ENCODE measurements at places on chromosomes 2 and 18.

- H3K27me3 ChIP-seq: no peaks in the 10 kb centered on the region
- no peak overlapping the region for H3K4me3 ChIP-seq
- no peak for DNase-seq
- no peaks in the 10 kb centered on the region for H3K36me3 ChIP-seq
Observed at GRCh38 chr2:2830576-2830975, 499.5 kb upstream of the MYT1L start.

GRCh38 chr2:42987112-42987922 lies 194.9 kb upstream of the HAAO start:
- H3K4me3 ChIP-seq: no peak overlapping the region
- H3K27ac ChIP-seq: no peak overlapping the region
- no peaks in the 10 kb centered on the region for H3K4me1 ChIP-seq
- DNase-seq: no peak
- H3K27me3 ChIP-seq: peaks cover 8% of the 10 kb centered on the region

DNA sequence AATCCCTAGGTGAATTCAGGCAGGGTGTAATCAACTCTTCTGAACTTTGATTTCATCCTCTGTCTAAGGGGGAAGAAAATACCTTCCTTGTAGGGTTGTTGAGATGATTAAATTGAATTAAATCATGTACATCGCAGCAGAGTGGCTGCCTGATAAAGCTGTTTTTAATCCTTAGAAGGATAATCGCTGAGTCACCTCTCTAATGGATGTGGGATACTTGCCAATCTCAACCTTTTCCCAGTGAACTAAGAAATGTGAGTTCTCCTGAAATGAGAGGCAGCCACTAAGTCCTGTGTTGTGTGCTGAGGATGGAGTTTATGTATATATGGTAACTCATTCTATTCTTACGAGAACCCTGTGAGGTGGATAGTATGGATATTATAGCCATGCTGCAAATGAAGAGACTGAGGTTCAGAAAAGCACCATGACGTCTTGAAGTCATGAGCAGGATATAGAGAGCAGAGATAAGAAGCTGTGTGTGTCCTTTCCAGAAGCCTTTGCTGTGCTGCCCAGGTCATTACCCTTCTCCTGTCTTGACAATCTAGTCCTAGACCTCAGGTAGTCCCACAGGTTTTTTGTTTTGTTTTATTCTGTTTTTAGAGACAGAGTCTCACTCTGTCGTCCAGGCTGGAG lies 93.3 kb downstream of the HNRNPLL start:
- H3K36me3 ChIP-seq: no peaks in the 10 kb centered on the region
- no peak overlapping the region for H3K4me3 ChIP-seq
- DNase-seq: no peak
- no peaks in the 10 kb centered on the region for H3K27me3 ChIP-seq
- peaks cover 6% of the 10 kb centered on the region for H3K4me1 ChIP-seq

DNA sequence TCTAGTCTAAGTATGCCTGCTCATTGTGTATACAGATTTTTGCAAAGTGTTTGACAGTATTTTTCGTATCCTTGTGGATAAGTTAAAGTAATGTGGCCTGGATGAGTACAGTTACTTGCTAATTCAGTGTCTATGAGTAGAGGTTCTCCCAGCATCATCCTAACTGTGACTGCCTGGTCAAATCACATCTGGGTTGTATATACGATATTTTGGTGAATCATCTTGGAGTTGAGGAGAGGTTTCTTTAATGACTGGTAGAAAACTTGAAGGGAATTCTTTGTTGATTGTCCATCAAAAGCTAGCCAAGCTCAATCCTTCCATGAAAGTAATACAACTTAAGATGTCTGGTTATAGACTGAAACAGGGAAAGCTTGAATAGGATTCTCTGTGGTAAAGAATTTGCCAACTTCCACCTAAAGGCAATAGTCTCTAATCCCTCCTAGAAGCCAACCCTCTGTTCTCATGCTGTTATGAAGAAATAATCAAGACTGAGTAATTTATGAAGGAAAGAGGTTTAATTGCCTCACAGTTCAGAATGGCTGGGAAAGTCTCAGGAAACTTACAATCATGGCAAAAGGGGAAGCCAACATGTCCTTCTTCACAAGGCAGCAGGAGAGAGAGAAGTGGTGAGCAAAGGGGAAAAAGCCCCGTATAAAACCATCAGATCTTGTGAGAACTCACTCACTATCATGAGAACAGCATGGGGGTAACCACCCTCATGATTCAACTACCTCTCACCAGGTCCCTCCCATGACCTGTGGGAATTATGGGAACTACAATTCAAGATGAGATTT lies 19.4 kb upstream of the RALBP1 start:
- DNase-seq: no peak
- no peaks in the 10 kb centered on the region for H3K36me3 ChIP-seq
- H3K27ac ChIP-seq: no peak overlapping the region
- no peaks in the 10 kb centered on the region for H3K4me1 ChIP-seq
- H3K27me3 ChIP-seq: peaks cover 27% of the 10 kb centered on the region

DNA sequence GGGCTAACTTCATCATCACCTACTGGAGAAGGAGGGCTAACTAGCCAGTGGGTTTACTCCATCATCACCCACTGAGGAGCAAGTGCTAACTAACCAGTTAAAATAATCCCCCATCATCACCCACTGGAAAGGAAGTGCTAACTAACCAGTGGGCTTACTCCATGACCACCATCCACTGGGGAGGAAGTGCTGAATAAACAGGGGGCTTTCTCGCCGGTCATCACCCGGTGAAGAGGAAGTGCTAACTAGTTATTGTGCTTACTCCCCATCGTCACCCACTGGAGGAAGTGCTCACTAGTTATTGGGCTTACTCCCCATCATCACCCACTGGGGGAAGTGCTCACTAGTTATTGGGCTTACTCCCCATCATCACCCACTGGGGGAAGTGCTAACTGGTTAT lies 124.4 kb upstream of the SALL3 start:
- no peaks in the 10 kb centered on the region for H3K4me1 ChIP-seq
- H3K36me3 ChIP-seq: no peaks in the 10 kb centered on the region
- H3K27me3 ChIP-seq: peaks cover 19% of the 10 kb centered on the region
- H3K27ac ChIP-seq: no peak overlapping the region
- no peak overlapping the region for H3K4me3 ChIP-seq

GRCh38 chr2:127615511-127616166 lies 30.3 kb upstream of the GPR17 start:
- H3K27me3 ChIP-seq: peaks cover 85% of the 10 kb centered on the region
- DNase-seq: no peak
- H3K36me3 ChIP-seq: peaks cover 7% of the 10 kb centered on the region
- no peak overlapping the region for H3K27ac ChIP-seq
- H3K4me1 ChIP-seq: peaks cover 7% of the 10 kb centered on the region

DNA sequence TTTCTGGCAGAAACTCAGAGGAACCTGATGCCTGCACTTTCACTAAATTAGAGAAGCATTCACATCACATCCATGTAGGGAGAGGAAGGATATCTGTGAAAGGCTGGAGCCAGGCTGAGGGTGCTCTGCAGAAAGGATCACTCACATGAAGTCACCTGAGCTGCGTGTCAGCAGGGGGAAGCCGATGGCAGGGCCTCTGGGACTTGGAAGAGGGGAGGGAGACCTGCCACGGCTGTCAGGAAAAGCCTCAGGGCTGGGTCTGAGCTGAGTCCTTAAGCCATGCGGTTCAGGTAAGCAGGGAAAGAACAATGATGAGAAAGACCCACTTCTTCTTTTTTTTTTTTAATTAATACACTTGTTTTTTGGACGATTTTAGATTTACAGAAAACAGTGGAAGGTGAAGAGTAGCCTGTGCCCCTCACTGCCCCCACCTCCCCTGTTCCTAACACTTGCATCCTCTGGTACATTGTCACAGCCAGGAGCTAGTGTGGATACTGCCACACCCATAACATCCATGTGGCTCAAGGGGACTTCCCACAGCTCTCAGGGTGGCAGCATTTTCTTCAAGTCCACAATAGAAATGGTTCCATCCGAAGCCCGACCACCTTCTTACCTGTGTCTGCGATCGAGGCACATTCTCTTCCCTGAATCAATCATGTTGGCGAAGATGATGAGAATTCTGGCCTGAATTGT lies 156.5 kb upstream of the TPO start:
- H3K4me1 ChIP-seq: no peaks in the 10 kb centered on the region
- DNase-seq: no peak
- no peaks in the 10 kb centered on the region for H3K36me3 ChIP-seq
- peaks cover 7% of the 10 kb centered on the region for H3K27me3 ChIP-seq
- no peak overlapping the region for H3K4me3 ChIP-seq

DNA sequence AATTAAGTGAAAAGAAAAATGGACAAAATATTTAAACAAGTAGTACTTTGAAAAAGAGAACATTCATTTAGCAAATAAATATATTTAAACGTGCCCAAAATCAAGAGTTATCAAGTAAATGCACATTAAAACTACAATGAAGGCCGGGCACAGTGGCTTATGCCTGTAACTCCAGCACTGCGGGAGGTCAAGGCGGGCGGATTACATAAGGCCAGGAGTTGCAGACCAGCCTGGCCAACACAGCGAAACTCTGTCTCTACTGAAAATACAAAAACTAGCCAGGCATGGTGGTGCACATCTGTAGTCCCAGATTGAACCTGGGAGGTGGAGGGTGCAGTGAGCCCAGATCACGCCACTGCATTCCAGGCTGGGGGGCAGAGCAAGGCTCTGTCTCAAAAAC lies 9.8 kb downstream of the STAM2 start:
- peaks cover 21% of the 10 kb centered on the region for H3K4me1 ChIP-seq
- no peak overlapping the region for H3K27ac ChIP-seq
- peaks cover 6% of the 10 kb centered on the region for H3K36me3 ChIP-seq

- no peaks in the 10 kb centered on the region for H3K27me3 ChIP-seq
- H3K4me3 ChIP-seq: no peak overlapping the region
- H3K4me1 ChIP-seq: no peaks in the 10 kb centered on the region
- H3K27ac ChIP-seq: no peak overlapping the region
Observed at GRCh38 chr18:73270920-73271634, 403.3 kb upstream of the NETO1 start.

DNA sequence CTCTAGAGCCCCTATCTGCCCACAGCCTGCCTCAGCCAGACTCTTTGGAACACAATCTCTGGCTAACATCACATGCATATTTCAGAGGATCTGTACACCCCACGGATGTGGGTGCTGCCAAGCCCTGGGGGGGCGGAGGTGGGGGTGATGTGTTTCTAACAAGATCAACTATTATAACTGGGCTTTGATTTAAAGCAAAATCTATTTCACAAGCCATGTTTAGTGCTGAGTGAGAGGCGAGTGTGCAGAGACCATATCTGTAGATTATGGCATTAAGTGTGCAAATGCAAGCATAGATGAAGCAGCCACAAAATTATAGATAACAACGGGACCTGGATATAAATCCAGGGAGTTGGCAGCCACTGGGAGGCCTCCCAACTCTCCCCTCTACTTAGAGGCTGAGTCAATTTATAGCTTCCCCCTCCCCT lies 135.8 kb upstream of the SMAD2 start:
- peaks cover 51% of the 10 kb centered on the region for H3K27me3 ChIP-seq
- no peak overlapping the region for H3K4me3 ChIP-seq
- no peak overlapping the region for H3K27ac ChIP-seq

GRCh38 chr2:240553956-240554480 lies 3.8 kb downstream of the ANKMY1 start:
- H3K4me3 ChIP-seq: no peak overlapping the region
- peaks cover 27% of the 10 kb centered on the region for H3K4me1 ChIP-seq
- H3K27me3 ChIP-seq: no peaks in the 10 kb centered on the region
- peaks cover 25% of the 10 kb centered on the region for H3K36me3 ChIP-seq
- H3K27ac ChIP-seq: no peak overlapping the region

GRCh38 chr2:36618381-36618780 lies 20.4 kb upstream of the FEZ2 start:
- H3K27me3 ChIP-seq: peaks cover 18% of the 10 kb centered on the region
- H3K4me1 ChIP-seq: no peaks in the 10 kb centered on the region
- DNase-seq: peak; percentile 4

DNA sequence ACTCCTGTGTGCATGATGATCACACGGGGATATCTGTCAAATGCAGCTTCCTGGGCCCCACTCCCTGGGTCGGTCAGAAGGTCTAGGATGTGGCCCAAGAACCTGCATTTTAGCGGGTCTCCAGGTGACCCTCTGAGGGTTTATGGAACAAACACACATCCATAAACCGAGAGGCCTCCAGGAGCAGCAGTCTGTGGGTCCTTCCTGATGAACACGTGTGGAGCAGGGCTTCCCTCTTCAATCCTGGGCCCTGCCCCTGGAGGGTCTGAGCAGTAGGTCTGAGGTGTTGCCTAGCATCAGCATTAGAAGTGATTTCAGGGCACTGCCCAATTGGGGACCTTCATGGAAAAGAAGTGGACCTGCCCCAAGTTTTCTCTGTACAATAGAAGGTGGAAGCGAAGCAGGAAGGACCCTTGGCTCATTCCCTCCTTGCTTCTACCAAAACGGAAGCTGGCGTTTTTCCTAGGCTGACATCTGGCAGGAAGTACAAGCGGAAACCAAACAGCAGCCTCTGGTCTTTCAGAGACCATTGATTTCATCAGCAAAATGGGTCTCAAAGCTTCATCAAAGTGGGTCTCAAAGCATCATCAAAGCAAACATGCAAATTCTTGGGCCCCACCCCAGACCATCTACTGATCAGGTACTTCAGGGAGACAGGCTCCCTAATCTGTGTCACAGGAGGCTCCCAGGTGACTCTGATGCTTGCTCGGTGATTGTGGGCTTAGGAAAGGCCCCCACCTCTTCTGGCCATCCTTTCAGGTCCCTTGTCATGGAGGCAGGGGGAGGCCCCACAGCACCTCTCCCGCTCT lies 30.7 kb downstream of the INO80C start:
- DNase-seq: no peak
- no peaks in the 10 kb centered on the region for H3K27me3 ChIP-seq
- H3K4me3 ChIP-seq: no peak overlapping the region
- H3K4me1 ChIP-seq: peaks cover 4% of the 10 kb centered on the region
- H3K27ac ChIP-seq: no peak overlapping the region

DNA sequence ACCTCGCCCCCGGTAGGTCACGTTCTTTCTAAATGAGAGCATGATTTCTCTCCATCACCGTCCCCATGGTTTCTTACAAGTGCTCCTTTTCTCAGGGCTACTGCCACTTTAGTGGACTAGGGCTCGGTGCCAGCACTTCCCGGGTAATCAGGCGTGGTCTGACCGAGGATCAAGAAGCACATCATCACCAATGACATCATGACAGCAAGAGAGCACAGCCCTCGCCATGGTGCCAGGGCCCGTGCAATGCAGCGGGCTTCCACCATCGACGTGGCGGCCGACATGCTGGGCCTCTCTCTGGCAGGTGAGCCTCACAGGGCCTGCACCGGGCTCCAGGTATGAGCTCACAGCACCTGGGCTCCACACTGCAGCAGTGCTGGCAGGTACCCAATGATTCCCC lies 75.2 kb downstream of the INPP4A start:
- H3K27me3 ChIP-seq: no peaks in the 10 kb centered on the region
- H3K36me3 ChIP-seq: peaks cover 41% of the 10 kb centered on the region
- no peak overlapping the region for H3K4me3 ChIP-seq
- DNase-seq: no peak
- peak overlapping the region; percentile 65 for H3K27ac ChIP-seq
- peaks cover 54% of the 10 kb centered on the region for H3K4me1 ChIP-seq

- H3K4me1 ChIP-seq: no peaks in the 10 kb centered on the region
- H3K27me3 ChIP-seq: peaks cover 34% of the 10 kb centered on the region
- H3K27ac ChIP-seq: no peak overlapping the region
- H3K4me3 ChIP-seq: no peak overlapping the region
- no peaks in the 10 kb centered on the region for H3K36me3 ChIP-seq
Observed at GRCh38 chr2:109311771-109312170, 182.8 kb downstream of the SH3RF3 start.
